ENCODE measurements at places on chromosomes 13 and 19.

- no peak for DNase-seq
These were observed 760 bp downstream of the ZNF91 start for GRCh38 chr19:23394511-23394910.

DNA sequence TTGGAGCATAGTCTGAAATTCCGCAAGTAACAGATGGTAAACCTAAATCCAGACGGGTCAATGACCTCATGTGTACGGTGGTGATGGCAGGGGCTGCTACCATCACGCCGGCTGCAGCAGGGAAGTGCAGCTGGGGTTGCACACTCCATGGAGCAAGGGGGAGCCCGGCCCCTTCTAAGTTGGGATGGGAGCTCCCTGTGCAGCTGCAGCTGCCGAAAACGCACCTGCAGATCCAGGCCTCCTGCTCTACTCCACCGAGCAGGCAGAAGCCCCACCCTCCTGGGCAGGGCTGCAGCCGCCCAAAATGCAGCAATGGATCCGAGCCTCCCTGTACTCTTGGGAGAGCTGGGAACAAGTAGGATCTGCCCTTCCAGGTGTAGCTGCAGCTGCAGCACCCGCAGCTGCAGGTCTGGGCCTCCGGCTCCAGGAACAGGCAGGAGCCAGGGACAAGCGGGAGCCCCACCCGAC, 25.5 kb downstream of the KBTBD6 start:
- no peak for DNase-seq

DNA sequence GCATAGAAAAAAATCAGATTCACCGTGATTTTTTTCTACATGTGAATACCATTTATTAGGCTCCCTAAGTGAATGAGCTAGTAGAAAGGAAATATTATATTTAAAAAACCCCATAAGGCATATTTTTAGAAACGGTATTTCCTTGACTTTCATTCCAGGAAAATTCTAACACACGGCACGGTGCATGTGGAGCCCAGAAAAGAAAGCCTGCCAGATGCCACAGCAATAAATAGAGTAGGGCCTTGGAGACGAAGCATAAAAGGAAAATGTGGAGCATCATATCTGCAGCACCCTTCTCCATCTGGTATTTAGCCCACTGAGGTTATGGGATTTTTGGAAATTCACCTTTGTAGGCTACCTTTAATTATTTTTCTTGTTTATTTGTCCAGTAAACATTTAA, 314.4 kb downstream of the ENOX1 start:
- DNase-seq: no peak

DNA sequence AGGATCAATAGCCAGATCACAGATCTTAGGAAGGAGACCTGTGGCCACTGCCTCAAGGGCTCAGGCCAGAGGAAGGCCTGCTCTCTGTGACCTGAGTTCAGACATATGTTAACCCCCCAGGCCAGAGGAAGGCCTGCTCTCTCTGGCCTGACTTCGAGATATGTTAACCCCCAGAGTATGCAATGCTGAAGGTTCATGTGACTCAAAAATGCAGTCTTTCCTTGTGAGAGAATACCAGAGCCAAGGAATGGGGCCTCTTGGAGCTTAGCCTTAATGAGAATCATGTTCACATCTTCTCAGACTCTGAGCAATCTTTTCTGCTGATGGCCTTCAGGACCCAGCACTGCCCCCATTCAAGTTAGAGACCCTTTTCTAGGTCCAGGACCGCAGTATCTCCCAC, 36.7 kb downstream of the MBNL2 start:
- no peak for DNase-seq

- DNase-seq: no peak
These were observed 41.6 kb downstream of the LRCH1 start for GRCh38 chr13:46594374-46595078.

DNA sequence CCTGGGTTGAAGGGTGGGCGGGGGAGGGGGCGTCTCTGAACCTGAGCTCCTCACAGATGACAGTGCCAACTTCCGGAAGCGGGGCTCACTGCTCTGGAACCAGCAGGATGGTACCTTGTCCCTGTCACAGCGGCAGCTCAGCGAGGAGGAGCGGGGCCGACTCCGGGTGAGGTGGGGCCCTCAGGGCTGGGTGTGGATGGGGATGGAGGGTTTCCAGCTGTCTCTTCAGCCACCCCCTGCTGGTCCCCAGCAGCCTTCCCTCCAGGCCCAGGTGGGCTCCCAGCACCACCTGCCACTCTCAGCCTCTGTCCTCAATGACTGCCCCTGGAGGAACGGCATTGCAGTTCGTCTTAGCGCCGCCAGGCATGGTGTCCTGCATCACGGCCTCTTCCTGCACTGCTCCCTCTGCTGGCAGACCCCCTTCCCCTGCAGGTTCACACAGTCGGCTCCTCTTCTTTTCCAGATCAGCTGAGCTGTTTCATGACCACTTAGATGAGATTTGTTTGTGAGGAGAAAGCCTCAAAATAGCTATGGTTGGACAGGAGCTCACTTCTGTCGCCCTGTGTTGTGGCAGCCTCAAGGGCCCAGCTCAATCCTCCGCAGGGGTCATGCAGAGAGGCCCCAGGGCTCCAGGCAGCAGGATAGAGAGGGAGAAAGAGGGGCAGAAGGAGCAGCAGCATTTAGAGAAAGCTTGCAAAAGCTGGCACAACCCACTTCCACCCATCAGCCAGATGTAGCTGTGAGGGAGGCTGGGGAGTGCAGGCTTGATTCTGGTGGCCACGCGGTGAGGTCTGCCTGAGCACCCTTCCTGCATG, 2.5 kb upstream of the GARIN5A start:
- no peak for DNase-seq

- DNase-seq: no peak
These were observed 37.9 kb upstream of the ISYNA1 start for GRCh38 chr19:18475762-18476331.
